ENCODE measurements at places on chromosomes 16 and 17.

DNA sequence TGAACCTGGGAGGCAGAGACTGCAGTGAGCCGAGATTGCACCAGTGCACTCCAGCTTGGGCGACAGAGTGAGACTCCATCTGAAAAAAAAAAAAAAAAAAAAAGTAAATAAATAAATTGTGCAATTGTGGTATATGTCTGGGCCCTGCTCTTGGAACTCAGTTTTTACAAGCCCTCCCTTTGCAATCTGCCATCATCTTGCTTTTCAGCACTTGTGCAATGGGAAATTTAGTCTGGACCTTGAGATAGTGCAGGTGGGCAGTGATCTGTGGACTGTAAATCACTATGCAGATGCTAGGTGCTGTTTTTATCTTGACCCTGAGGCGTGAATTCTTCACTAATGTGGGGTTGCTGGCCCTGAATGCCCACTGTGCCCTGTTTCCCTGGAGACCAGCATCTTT is 6.5 kb upstream of the RAP1GAP2 start:
- no peak for DNase-seq

DNA sequence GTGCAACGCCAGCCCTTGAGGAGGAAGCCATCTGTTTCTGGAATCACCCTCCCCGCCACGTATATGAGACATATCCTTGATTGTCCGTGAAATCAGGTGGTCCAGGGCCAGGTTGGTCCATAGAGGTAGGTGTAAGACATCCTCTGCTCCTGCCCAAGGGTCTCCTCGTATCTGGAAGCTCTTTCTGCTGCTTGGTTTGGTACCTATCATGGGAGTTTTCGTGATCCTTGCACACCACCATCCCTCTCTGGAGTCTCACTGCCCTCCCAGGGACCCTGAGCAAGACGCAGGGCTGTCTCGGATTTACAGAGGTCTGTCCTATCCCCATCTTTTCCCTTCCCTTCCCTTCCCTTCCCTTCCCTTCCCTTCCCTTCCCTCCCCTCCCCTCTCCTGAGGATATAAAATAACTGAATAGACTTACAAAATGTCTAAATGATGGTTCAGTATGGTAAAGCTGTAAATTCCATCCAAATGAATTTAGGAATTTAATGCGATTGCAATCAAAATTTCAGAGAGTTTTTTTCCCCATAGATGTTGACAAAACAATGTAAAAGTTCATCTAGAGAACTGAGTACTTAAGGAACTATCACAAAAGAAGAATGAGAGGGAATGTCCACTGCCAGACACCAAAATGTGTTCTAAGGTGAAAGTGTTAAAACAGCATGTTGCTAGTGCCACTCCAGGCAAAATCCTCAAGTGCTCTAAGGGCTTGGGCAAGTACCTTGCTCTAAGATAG is 2.0 kb upstream of the CCDC42 start:
- DNase-seq: no peak

DNA sequence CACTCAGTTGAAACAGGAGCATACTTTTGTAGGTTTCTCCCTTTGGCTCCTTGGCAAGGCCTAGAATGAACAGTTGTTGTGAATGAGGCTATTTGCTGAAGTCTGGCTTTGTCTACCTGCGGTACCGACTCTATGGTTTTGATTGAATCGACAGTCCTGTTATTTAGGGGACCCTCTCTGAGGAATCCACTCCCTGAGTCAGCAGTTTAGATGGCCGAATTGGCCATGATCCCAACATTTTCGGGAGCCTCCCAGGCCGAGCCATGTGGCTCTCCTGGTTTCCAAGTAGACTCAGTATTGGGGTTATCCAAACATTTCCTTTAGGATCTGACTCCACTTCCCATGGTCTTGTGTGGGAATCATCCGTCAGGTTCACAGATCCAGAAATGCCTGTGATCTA is 394.8 kb upstream of the MAF start:
- DNase-seq: no peak

DNA sequence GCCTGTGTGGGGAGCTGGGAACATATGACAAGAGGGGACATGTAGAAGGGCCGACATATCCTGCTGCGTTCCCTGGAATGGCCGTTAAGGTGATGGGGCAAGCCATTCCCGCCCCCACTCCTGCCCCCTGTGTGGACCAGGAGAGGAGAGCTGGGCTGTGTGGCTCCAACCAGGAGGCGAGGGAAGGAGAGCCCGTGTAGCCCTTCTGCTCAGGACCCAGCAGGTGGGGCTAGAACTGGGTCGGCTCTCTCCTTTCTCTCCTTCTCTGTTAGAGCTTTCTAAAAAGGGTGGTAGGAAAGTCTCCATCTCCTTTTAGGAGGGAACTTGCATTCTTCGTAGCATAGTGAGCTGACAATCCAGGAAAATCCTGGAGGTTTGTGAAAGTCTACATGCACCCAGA is 12.8 kb downstream of the SPHK1 start:
- DNase-seq: no peak

All from activated CD4-positive, alpha-beta memory T cell treated with anti-CD3 and anti-CD28 coated beads for 36 hours (primary cell).